ENCODE measurements at places on chromosomes 11 and 22. TPM values are rescaled to one million over a fixed set of nuclear protein-coding genes. Genes with fewer than 3 reads are reported as not detected.

ARHGAP8 gene
- 45.6 TPM for total RNA-seq

- DNase-seq = no peak
Observed at GRCh38 chr11:108496643-108497256, 1.4 kb downstream of the POGLUT3 start.

DNA sequence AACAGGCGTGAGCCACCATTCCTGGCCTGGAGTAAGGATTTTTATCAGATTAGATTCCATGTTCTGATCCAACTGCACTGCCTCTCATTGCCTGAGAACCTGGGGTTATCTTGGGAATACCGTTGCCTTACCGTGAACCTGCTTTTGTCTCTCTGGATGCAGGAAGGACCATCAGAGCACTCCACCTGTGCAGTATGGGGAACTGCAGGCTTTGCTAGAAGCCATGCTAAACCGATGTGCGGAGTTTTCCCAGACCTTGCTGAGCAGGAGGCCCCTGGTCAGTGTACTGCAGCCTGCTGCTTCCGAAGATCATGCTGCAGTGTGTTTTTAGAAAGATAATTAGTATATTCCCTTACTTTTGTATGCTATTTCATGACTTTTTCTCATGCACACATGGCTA, 43.6 kb downstream of the MEI1 start:
- no peak for DNase-seq

OR51E1 gene
- not detected for total RNA-seq

EMID1 gene
- total RNA-seq = not detected

DNA sequence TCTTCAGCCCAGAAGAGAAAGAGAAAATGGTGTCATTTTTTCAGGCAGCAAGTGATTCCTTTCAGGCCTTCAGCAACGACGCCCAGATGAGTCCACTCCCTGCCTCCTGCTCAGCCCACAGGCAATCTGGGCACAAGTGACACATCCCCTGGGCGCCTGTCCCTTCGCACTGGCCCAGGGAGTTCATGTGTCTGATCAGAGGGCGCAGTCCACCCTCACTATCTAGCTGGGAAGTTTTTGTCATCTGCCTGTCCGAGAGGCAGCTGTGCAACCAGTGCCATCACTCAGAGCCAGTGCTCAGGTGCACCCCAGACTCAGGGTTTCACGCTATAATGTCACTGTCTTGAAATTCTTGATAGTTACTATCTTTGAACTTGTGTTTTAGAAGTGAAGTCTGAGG, 1.4 kb upstream of the KCNQ1OT1 start:
- no peak for DNase-seq

GRCh38 chr11:47179655-47179991, 2.9 kb upstream of the ARFGAP2 start:
- no peak for DNase-seq

KIRREL3 gene
- total RNA-seq = not detected
